ENCODE measurements at places on chromosomes 11 and 22.

DNA sequence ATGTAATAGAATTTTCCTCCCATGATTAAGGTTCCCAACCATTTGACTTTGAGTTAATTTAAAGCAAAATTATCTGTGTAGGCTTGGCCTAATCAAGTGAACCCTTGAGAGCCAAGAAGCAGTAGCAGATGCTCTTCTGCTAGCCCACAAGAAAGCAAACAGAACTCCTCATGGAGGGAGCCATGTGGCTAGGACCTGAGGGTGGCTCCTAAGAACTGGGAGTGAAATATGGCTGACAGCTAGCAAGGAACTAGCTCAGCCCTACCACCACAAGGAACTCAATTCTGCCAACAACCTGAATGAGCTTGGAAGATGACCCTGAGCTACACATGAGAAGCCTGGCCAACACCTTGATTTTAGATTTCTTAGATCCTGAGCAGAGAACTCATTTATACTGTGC, 167.7 kb downstream of the WNT11 start:
- no peak for DNase-seq

DNA sequence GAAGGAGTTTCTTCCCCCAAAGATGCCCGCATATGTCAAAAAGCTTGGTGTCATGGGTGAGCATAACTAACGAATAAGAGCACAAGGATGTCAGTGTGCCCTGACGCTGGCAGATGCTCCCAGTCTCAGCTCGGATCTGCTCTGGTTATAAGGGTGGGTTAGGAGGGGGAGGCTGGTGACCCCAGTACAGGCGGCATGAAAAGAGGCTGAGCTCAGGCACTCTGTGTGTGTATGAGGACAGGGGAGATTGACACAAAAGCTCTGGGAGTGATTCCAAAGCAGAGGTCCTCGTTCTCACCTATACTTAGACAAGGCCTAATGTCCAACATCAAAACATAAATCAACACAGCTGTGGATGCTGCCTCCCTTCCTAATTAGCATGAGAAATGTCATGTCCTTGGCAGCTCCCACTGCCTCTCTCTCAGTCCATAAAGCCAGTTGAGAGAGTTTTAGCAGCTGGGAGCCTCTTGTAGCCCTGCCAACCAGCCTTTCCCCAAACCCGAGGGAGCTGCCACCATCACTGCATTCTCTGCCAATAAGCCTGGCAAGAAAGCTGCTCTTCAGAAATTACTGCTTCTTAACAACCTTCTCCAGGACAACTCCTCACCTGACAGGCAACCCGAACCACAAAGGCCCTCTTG, 59.8 kb downstream of the SC5D start:
- no peak for DNase-seq

- DNase-seq, result no peak
Observed at GRCh38 chr22:40153192-40153591, 24.5 kb upstream of the TNRC6B start.

DNA sequence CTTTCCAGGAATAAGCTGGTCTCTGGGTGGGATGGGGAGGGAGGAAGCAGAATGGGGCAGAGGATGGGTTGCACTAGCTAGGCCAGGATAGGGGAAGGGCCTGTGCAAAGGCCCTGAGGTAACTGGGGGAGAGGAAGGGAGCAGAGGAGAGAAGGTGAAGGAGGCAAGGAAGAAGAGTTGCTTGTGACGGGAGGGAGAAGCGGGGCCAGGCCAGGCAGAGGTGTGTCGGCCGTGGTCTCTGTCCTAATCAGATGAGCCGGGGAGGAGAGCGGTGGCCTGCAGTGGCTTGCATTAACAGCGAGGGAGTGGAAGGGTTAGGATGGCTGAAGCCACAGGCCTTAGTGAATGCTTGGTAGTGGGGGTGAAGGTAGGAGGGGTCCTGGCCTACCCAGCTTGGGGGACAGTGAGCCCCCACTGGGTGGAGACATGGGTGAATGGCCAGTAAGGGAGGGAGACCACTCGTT, 6.0 kb upstream of the DERL3 start:
- DNase-seq, result no peak

DNA sequence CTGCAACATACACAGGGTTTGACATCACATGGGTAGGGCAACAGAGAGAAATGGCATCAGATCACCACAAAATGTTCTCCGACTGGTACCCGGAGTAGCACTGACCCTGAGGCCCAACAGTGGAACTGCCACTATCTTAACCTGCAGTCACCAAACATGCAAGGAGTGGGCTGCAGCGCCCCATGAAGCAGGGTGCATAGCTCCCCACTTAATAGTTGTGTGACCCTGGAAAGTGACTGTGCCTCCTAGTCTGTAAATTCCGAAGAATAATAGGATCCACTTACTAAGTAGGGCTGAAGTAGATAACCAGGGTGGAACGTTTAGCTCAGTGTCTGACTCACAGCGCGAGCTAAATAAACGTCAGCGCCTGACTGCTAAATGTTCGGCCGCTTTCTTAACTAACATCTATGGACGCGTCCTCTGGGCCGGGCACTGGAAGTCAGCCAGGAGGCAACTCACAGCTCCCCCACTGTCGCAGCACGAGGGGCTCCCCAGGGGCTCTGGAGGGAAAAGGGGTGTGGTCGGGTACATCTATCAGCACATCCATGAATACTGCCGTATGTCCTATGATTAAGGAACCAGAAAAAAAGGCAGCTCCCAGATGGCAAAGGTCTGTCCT, 777 bp downstream of the LTO1 start:
- no peak for DNase-seq

DNA sequence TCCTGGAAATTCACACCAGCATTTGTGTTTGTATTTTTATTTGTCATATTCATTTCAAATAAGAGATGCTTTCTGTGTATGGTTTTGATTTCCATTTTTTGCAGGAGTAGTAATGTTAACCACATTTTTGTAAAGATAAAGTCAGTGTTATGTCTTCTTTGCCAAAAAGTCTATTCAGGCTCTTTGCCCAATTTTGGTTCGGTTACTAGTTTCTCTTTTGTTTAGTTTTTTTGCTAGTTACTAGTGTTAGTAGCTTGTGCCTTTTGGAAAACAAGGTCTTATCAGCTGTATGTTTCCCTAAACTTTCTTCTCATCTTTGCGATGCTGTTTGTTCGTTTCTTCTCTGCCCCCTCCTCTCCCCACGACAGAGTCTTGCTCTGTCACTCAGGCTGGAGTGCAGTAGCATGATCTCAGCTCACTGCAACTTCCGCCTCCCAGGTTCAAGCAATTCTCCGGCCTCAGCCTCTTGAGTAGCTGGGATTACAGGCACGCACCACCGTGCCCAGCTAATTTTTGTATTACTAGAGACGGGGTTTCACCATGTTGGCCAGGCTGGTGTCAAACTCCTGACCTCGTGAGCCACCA, 112.3 kb upstream of the GRK3 start:
- DNase-seq, result no peak

DNA sequence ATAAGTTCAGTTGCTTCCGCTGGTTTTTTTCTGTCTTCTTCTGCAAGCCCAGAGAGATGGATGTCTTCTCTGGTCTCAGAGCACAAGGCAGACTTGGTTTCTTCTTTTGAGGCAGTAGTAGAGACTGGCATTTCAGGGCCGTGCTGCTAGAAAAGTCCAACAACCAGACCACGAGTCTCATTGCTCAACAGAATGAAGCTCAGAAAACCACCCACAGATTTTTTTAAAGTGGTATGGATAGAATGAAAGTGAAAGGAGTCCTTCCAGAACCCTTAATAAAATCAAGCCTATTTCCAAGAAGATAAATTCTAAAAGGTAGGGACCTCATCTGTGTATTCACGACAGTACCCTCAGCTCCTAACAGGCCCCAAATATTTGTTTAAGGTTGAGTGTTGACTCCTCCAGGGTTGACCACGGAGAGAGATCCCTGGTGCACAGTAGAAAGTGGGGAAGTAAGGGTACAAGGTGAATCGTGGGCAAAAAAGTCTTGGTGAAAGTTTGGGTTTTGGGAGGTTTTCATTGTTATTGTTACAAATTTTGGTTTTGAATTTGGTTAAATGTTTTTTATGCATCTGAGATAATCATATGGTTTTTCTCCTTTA, 43.6 kb upstream of the DDX6 start:
- DNase-seq, result no peak

GRCh38 chr11:72546866-72547265, 112.5 kb upstream of the CLPB start:
- DNase-seq, result no peak

GRCh38 chr11:95821640-95822039, 31.3 kb downstream of the CEP57 start:
- no peak for DNase-seq

DNA sequence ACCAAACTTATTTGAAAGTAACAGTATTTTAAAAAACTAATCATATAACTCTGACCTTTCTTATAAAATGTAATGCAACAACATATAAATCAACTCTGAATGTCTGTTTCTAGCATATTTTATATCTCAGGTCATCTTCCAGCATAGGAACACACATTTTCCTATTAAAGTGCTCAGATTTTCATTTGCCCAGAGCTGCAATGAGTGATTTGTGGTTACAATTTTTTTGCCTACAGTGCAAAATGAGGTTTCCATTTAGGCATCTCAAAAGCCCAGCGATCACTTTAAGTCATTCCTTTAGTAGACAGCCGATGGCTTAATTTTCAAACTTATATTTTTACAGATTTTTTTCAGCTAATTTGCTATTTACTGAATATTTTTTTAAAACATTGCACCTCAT, 1.0 kb downstream of the LYVE1 start:
- no peak for DNase-seq

- DNase-seq, result no peak
Observed at GRCh38 chr11:62445314-62445740, 26.5 kb downstream of the SCGB1A1 start.

DNA sequence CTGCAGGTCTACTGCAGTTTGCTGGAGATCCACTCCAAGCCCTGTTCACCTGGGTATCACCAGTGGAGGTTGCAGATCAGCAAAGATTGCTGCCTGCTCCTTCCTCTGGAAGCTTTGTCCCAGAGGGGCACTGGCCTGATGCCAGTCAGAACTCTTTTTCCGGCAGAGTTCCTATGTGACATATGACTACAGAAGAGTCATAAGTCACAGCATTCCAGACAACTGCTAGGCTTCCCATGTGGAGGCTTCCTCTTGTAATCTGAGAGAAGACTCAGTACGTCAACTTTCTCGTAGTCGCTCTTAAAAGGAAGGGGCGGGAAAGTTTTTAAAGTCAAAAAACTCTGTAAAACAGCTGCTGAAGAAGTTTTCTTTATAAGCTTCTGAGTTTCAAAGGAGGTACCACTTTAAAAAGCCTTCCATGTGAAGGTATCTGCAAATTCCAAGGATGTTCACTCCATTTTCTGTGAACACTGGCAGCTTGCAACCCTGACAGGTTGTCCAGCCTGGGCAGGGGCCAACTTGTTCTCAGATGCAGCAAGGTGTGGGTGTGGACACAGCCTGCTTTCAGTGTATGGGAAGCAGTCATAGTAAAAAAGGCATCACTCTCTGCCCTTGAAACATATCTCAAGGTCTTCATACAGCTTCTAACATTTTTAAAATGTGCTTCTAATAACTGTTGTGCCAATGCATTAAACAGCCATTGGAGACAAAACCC, 97.8 kb downstream of the ME3 start:
- DNase-seq, result no peak

DNA sequence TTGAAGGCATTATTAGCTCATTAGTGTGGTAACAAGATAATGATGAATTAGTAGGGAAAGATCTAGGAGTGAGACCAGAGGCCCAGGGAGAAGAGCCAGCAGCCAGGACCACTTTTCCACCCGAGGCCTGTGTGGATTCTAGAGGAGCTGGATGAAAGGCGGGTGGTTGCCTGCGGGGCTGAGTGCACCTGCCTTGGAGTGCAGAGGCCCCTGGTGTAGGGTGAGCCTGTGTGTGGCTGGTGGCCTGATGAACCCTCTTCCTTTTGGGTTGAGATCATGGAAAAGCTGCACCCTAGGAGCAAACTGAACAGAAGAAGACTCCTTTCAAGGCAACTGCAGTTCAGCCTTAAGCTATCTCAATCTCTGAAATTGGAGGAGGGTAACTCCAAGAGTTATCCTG, 5.9 kb upstream of the TP53AIP1 start:
- DNase-seq, result no peak

DNA sequence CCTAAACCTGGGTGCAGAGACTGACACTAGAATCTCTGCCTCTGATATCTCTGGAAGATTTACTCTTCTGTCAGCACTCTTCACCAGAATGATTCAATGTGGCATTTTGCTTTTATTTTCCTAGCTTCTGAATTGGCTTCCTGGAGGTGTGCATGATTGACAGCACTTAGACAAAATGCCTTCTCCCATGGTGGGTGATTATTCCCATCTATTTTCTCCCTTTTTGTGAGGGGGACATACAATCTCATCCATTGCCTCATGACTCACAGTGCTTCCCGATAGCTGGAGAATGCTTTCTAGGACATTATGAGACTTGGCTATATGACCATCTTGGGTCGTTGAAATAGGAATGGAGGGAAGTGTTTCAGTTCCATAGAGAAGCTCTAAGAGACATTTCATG, 4.0 kb upstream of the TRIM68 start:
- DNase-seq, result no peak

DNA sequence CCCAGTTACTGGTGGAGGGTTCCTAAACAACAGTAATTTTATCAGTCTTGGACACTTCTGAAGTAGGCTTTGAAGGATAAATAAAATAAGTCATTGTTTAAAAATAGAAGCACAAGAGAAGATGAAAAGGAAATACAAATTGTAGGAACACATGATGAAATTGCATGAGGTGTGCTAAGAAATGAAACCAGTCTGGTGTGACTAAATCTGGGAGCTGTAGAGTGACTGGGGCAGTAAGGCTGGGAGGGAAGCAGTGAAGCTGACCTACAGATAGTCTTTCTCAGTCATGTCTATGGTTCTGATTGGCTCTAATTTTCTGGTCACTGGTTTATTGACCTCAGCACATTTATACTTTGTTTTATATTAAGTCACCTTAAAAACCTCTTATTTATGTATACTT, 139.1 kb downstream of the SLC17A6 start:
- DNase-seq, result no peak

DNA sequence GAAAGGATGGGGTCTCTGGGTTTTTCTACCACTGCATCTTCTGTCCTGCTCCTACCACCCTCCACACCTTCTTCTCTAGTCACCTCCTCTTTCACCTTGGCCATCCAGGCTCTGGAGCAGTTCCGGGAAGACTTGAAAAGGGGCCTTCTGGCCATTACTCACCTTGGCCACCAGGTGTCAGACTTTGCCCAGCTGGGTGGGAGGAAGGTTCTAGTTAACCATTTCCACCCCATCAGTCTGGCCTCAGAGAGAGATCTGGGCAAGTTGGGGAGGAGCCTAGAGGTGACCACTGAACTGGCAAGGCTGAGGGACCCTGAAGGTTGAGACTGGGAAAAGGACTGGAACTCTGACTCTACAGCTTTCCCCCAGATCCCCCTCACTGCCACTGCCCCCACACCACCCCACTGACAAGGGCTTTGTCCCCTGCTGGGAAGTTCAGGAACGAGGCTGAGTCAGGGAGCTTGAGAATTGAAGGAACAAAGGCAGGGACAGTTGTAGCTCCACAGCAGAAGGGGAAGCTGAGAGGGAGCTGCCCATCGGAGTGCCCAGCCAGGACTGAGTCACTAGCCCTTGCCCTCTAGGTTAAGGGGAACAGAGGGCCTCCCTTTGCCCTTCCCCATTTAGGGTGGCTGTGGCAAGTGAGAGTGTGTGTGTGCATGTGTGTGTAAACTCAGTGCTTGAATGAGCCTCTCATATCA, 3.7 kb upstream of the POLD4 start:
- peak; percentile 26 for DNase-seq

- DNase-seq, result no peak
Observed at GRCh38 chr11:64369440-64370421, 10.8 kb downstream of the RPS6KA4 start.
